ENCODE measurements at places on chromosomes 7 and 10. TPM values are rescaled to one million over a fixed set of nuclear protein-coding genes. Genes with fewer than 3 reads are reported as not detected.

The RPEL1 gene
- total RNA-seq: 0.21 TPM

The TUBB8 gene
- not detected for total RNA-seq

The TMEM178B gene
- total RNA-seq: 6.8 TPM

The C10orf95 gene
- total RNA-seq: not detected

The SPACDR gene
- 0.31 TPM for total RNA-seq

The GJC3 gene
- not detected for total RNA-seq

The HMX2 gene
- total RNA-seq: not detected

The CRPPA gene
- total RNA-seq: 13.1 TPM

The SORCS1 gene
- not detected for total RNA-seq

The DLX5 gene
- not detected for total RNA-seq

The RHOBTB1 gene
- total RNA-seq: 29.6 TPM

The AGMO gene
- total RNA-seq: not detected

The BTBD16 gene
- total RNA-seq: 1.2 TPM

The OR2A42 gene
- not detected for total RNA-seq

The LLCFC1 gene
- not detected for total RNA-seq

The OPN4 gene
- total RNA-seq: not detected

The RBP3 gene
- not detected for total RNA-seq

The FXYD4 gene
- 6.1 TPM for total RNA-seq

The MPP7 gene
- 5.6 TPM for total RNA-seq

The CYP3A7 gene
- total RNA-seq: 0.29 TPM

The TRIM74 gene
- total RNA-seq: not detected

The LOXL4 gene
- 0.88 TPM for total RNA-seq

The ACTL6B gene
- total RNA-seq: not detected

The BAZ1B gene
- total RNA-seq: 70.0 TPM

The NAPEPLD gene
- total RNA-seq: 8.6 TPM

The TET1 gene
- 5.2 TPM for total RNA-seq

The ASB10 gene
- total RNA-seq: 0.99 TPM

The PTPN20 gene
- not detected for total RNA-seq

The SSC4D gene
- 0.88 TPM for total RNA-seq

The BTAF1 gene
- 28.5 TPM for total RNA-seq

The CFAP46 gene
- not detected for total RNA-seq

The BRAF gene
- total RNA-seq: 18.1 TPM

The CPA4 gene
- 5.7 TPM for total RNA-seq

The SHH gene
- 0.08 TPM for total RNA-seq

The ANKRD7 gene
- 2.8 TPM for total RNA-seq

The MEOX2 gene
- total RNA-seq: 2.3 TPM

The ENKUR gene
- total RNA-seq: not detected

The MRPS17 gene
- total RNA-seq: 18.3 TPM

The ATP5MK gene
- total RNA-seq: 304 TPM

The CWF19L1 gene
- 14.2 TPM for total RNA-seq

The GSTO1 gene
- 58.7 TPM for total RNA-seq

The ADRA2A gene
- 0.31 TPM for total RNA-seq

The PKD2L1 gene
- 0.13 TPM for total RNA-seq

The PRSS37 gene
- total RNA-seq: not detected

Measured in myocyte (in vitro differentiated cells).